Cortex of kidney (tissue), 1 donor: ENCODE measurements at places on chromosomes 13 and 19.

DNA sequence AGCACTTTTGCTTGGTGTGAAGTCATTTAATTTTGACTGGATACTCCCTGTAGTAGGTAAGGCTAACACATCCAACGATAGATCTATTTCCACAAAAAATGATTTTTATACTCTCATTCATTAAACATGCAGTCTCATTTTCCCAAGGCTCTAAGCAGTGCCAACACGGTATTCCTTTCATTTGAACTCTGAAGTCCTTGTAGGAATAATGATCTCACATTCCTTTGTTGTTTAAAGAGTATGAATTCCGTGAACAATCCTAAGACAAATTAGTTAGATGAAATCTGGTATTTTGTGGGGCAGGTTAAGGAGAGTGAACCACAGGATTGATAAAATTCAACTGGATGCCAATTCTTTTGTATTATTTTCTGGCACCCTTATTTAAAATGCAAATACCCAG, 66.6 kb downstream of the LACC1 start:
- DNase-seq: no peak

GRCh38 chr19:35959040-35959967, 23.1 kb downstream of the LRFN3 start:
- no peak for DNase-seq

DNA sequence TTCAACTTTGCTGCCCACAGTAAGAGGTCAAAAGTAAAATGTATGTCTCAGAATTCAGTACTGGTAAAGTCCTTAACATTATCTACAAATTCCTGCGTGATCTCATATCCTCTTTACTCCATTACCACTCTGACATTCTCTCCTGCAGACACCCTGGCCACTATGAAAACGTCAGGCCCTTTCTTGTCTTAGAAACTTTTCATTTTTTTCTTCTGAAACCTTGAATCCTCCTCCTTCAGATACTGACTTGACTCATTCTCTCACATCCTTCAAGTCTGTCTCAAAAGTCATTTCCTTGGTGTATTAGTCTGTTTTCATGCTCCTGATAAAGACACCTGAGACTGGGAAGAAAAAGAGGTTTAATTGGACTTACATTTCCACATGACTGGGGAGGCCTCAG, 262.3 kb downstream of the POU4F1 start:
- no peak for DNase-seq

DNA sequence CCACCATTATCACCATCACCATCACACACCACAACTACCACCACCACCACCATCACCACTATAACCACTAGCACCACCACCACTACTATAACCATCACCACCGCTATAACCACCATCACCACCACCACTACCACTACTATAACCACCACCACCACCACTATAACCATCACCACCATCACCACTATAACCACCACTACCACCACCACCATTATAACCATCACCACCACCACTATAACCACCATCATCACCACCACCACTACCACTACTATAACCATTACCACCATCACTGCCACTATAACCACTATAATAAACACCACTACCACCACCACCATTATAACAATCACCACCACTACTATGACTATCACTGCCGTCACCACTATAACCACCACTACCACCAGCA, 173.2 kb downstream of the DCLK1 start:
- DNase-seq: no peak

GRCh38 chr13:59950266-59950665, 213.5 kb downstream of the DIAPH3 start:
- no peak for DNase-seq

- DNase-seq: no peak
Measured at GRCh38 chr19:44585371-44586133, 27.8 kb upstream of the IGSF23 start.

GRCh38 chr19:7152568-7152967, 83.1 kb downstream of the ZNF557 start:
- DNase-seq: no peak

DNA sequence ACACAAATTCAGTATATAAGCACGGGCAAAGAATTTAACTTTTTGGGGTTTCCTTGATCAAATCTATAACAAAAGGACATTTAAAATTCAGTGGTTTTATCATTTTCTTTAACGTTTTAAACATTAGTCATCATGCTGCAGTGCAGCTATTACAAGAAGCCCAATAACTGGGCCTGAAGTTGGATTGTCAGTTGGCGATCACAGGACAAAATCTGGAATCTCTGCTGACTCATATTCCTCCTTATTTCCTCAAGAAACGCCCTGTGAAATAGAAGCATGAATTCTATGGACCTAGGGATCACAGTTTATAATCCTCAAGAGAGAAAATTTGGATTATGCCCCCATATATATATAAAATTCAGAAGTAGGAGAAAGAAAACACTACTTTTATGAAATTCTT, 971.6 kb upstream of the MIR17HG start:
- DNase-seq: no peak

DNA sequence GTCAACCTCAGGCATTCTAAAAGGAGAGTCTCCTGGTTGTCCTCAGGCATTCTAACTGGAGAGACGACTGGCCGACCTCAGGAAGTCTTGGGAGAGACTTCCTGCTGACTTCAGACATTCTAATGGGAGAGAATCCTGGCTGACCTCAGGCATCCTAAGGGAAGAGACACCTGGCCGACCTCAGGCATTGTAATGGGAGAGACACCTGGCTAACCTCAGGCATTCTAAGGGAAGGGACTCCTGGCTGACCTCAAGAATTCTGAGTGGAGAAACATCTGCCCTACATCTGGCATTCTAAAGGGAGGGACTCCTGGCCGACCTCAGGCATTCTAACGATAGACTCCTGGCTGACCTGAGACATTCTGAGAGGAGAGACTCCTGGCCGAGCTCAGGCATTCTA, 1353.3 kb downstream of the UQCRFS1 start:
- no peak for DNase-seq

GRCh38 chr13:51767100-51767499, 36.9 kb downstream of the DHRS12 start:
- no peak for DNase-seq
